NCI-H1048 (cell line): ENCODE measurements at places on chromosomes 7 and 10.

- no peak for DNase-seq
Measured at GRCh38 chr7:43385856-43386255, 197.1 kb upstream of the STK17A start.

DNA sequence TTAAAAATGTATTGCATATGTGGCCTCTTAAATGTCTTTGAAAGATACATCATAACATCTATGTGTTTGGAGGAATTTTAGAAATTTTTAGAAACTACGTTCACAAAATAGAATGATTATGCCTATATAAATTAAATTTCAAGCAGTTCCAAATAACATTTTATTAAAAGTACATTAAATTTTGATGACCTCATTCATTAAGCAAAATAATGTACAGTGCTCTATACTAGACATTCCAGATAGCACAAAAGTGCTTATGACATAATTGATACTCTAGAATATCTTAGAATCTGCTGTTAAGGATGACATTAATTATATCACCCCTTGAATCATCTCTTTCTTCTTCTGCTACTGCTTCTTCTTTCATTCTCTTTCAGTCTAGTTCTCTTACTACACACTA, 528.9 kb downstream of the GFRA1 start:
- no peak for DNase-seq

GRCh38 chr10:126140746-126141273, 244.4 kb downstream of the FANK1 start:
- DNase-seq, result no peak

- DNase-seq, result no peak
Measured at GRCh38 chr7:69782917-69783684, 184.8 kb downstream of the AUTS2 start.

DNA sequence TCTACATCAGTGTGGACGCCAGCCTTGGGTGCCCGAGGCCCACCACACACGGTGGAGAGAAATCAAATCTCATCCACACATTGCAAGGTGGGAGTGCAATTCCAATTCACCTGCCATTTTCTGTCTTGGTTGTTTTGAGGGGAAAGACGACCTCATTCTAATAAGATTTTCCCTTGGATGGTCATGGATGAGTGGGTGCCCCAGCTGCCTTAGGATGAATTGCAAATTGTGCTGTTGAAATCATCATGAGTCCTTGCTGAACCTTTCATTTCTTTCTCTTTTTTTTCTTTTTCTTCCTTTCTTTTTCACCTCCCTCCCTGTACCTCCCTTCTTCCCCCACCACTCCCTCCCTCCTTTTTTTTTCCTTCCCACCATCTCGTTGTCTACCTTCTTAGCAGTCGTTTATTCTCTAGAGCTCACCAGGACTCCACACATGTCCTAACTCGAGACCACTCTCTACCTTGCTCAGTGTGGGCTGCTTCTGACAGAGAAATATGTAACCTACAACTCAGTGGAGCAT, 266.9 kb upstream of the NFE2L3 start:
- no peak for DNase-seq

DNA sequence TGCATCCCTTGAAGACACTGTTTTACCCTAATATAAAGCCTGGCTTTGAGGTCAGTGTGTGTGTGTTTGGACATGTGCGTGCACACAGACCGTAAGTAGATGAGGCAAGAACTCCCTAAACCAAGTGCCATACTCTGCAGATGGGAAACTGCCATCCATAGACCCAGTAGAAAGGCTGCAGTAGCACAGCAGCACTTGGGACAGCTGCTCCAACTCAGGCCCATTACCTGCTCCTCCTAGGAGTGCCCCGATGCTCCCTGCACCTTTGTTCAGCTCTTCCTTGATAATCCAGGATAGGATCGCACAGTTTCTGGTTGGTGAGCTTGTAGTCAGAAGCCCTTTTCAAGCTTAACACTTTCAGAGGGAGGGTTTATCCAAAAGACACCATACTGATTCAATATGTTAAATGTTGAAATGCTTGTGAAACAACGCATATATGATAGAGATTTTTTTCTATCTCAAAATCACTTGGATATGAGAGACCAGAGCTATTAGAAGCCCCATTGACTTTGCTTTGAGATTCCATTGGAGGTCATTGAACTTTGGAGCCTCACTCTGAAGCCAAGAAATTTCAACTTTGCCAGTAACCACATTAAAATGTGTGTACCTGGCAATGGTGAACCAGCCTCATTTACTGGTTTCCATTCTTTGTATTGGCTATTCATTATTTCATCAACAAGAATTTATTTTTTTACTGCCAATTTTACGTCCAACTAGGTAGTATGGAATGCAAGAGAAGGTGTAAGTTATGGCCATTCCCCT, 757.0 kb upstream of the GALNT17 start:
- no peak for DNase-seq

- no peak for DNase-seq
Measured at GRCh38 chr10:47230482-47230881, 69.5 kb upstream of the GDF10 start.

DNA sequence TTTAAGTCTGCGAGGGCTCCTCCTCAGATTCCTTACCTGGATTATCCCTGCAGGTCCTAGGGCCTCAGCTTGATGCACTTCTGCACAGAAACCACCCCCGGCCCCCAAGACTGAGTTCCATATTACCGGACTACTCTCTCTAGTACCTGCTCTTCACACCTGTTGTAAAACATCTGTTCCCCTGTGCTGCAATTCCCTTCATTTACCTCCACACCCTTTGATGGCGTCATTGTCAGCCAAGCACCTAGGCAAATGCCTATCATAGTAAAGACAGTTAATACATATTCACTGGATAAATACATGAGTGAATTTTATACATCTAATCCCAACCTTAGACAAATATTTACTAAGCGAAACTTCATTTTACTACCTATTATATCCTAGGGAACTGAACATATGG, 275.5 kb downstream of the PLXDC2 start:
- DNase-seq, result no peak

DNA sequence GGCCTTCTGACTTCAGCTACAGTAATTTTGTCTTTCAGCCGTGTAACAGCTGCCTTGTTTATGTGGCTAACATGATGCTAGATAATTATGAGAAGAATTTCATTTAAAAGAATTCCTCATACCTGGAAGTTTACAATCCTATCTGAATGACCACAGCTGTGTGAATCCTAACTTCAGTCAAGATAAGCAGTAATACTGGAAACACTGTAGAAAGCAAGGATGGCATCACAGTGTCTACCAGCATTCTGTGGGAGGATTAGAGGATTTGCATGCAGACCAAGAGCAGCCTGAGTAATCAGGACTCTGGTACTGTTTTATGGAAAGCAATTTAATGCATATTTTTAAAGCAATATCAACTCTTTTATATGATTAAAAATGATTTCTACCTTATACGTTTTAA, 282.4 kb downstream of the EXOC4 start:
- DNase-seq, result no peak

DNA sequence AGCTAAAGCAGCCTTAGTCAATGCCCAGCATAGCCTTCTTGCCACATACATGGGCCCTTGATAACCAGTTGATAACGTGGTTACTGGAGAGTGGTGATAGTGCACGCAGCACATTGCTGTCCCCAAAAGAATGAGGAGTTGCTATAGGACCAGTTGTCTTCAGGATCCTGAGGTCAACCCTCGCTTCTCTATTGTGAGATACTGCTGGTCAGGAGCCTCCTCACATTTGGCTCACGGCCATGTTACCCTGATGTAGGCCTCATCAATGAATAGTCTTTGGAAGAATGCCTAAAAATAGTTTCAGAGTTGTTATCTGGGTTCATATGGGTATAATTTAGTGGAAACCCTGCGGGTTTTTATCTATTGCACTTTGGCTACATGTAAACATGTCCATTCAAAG, 230.7 kb downstream of the VTI1A start:
- DNase-seq, result no peak
